Spleen (tissue), 13 donors: ENCODE measurements at places on chromosomes 13 and 19.

GRCh38 chr13:80737513-80737912 is 396.6 kb upstream of the SPRY2 start:
- no peak for DNase-seq

- no peak for DNase-seq
Measured at GRCh38 chr13:45082964-45083363, 37.3 kb upstream of the GTF2F2 start.

- no peak for DNase-seq
Measured at GRCh38 chr13:77055158-77055557, 28.2 kb upstream of the FBXL3 start.

GRCh38 chr19:10289836-10290356 is at the start of gene ICAM5:
Gene ICAM5 (plus strand): TSS chr19:10289952. CDS start chr19:10290044, 92 bp downstream.
- DNase-seq: peak; percentile 77

DNA sequence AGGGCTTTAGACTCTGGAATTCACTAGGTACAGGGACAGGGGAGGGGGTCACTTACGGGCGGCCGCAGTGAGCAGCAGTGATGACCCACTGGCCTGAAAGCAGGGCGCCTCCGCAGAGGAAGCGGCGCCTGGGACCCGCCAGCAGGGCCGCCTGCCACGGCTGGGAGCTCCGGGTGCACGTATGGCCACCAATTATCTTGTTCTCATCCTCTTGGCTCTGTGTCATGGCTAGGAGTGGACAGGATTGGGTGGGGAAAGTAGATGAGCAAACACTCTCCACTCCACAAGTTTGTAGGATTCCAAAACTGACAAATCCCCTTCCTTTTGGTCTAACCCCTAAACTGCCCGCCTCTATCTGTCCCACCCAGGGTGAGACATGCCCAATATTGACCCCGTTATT is 1.2 kb downstream of the KLK14 start:
- no peak for DNase-seq

GRCh38 chr19:3224346-3225168 is at the start of gene CELF5:
Gene CELF5 (plus strand): TSS chr19:3224661. CDS start chr19:3224740, 79 bp downstream.
- DNase-seq: no peak

DNA sequence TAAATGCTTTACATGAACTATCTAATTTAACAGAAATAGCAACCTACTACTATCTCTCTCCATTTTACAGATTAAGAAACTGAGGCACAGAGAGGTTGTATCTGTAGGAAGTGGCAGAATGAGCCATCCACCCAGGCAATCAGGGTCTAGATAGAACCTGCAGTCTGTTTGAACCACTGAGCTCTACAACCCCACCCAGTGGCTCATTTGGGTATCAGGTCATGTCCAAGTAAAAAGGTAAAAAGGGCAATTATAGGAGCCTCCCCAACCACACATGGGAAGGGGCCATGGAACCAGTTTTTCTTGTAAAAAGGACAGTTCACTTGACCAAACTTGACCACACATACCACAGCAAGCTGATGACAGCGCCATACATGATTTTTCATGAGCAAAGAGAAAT is 92.9 kb upstream of the SGCG start:
- DNase-seq: no peak

GRCh38 chr13:75180805-75181455 is 301.0 kb downstream of the TBC1D4 start:
- no peak for DNase-seq

- DNase-seq: no peak
Measured at GRCh38 chr13:97493456-97493855, 59.5 kb downstream of the RAP2A start.

DNA sequence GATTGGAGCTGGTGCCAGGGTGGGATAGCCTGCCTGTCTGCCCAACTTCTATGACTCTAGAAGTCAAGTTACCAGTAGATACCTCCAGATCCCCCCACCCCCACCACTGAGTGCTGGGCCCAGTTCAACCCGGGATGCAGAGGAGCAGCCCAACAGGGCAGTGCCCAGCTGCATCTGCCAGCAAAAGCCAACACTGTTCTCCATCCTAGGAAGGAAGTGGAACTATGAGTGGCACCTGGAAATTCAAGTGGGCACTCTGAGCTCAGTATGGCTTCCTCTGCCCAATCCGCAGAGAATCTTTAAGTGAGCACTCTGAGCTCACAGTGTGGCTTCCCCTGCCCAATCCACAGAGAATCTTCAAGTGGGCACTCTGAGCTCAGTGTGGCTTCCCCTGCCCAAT is 14.2 kb downstream of the TUBGCP3 start:
- no peak for DNase-seq
